IPS-NIHi11 (cell line): ENCODE measurements at places on chromosomes 4 and X.
A peak's percentile ranks its signal among the peaks of the same experiment; 100 is the strongest.

- no peak for DNase-seq
Measured at GRCh38 chrX:17413228-17413627, 38.2 kb downstream of the NHS start.

DNA sequence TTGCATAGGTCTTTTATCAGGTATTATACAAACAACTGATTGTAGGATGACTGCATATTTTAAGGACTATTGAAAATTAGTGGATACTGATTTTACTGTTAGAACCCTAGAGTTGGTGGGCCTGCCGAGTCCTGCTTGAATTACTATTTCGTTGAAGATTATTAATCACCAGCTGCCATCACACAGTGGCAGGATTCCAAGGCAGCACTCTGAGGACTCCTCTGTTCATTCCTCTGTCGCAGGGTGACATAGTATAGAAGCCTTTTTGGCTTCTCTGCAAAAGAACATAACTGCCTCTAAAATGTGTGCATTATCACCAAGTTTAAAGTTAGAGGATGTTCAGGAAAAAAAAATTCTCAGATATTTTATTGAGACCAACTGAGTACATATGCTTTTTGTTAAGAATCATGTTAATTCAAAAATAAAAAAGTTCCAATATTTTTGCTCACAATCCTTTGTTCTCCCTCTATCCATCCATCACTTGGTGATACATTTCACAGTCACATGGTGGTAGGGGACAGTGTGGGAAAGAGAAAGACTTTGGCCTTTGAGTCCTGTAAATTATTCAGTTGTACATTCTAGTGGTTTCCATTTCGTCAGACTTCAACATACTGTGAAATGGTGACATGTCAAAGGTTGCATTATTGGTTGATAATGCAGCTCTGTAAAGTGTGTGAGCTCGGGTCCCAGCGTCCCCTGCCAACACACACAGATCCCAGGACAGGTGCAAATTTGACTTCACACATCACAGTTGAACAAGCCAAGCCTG is 332.5 kb downstream of the GRID2 start:
- DNase-seq: no peak

DNA sequence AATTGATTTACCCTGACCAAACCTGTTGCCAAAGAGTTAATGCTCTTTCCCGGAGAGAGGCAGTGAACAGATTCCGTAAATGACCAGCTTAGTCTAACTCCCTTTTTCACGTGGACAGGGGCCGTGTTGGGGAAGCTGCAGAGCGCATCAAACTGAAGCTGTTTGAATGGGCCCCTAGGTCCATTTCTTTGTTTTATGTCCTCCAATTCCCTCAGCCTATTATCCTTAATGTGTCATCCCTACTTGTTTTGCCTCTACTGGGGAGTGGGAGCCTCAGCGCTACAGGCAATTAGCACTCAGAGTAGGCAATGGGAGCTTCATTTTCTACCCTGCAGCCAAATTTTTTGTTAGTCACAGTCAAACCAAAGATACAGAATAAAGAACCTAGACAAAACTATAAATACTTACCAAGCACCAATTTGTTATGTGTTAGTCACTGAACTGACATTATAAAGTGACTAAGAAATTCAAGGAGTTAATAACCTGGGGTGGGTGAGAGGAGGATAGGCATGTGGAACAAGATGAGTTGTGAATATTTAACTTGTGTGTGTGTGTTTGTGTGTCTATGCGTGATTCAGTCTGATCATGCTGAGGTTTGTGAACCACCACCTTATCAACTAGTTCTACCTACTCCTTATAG is 417.4 kb downstream of the PACRGL start:
- no peak for DNase-seq

- DNase-seq: no peak
Measured at GRCh38 chr4:122814426-122814825, 12.2 kb upstream of the FGF2 start.

DNA sequence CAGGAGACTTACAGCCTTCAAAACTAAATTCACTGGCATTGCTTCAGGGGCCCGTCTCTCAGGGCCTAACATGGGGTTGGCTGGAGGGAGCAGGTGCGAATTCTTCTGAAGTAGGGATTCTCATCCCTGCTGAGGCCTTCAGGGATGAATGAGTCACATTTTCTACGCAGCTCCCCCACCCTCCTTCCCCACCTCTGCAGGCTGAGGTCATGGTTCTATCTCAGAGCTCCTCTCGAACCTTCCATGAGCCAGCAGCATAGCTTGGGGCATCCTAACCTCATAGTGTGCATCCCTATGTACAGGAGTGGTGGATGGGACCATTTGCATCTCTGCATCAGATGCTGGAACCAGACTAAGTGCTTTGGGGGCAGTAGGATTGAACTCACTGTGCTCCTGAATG is 309.2 kb downstream of the EVC2 start:
- no peak for DNase-seq

GRCh38 chr4:63226229-63226628 is 1183.0 kb downstream of the TECRL start:
- no peak for DNase-seq

- DNase-seq: no peak
Measured at GRCh38 chr4:134883831-134884449, 682.4 kb upstream of the PABPC4L start.

DNA sequence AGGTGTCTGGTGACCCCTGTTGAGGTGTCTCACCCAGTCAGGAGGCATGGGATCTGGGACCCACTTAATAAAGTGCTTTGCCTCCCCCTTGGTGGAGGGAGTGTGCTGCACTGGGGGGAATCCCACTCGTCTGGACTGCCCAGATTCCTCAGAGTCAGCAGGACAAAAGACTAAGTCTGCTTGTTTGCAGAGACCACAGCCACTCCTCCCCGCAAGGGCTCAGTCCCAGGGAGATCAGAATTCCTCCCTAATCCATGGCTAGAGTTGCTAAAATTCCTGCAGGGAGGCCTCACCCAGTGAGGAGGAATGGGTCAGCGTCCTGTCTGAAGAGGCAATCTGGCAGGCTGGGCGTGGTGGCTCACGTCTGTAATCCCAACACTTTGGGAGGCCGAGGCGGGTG is 442.2 kb downstream of the PABPC4L start:
- no peak for DNase-seq

DNA sequence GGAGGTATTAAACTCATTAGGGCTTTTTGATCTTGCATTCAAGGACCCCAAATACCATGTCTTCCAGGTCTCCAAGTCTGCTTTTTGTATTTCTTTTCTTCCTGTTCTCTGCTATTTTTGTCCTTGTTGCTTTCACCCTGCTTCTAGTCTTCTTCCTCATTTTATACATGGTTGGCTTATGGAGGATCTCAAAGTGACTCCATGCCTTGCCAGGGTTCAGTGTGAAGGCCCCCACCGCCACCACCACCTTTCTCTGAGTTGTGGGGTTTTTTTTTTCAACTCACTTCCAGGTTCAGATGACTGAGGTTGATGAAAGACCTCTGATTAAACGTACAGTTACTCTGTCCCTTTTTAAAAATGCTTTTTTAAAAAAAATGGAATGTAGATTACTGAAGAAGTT is 96.3 kb downstream of the MAML3 start:
- DNase-seq: no peak

- DNase-seq: no peak
Measured at GRCh38 chrX:43718956-43719355, 62.9 kb downstream of the MAOA start.

DNA sequence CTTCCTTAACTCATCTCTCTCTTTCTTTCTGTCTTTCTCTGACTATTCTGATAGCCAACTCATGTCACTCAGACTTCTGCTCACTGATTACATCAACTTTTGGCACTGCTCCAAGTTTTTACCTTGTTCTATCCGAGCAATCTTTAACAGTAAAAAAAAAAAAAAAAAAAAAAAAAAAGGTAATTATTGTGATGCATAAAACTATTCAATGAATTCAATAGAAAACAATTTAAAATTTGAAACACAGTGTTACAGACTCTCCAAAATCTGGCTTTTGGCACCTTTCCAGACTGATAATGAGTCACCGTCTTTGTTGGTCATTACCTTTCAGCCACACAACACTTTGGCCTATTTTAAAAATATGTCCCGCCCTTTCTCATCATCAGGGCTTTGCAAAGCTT is 229.5 kb downstream of the GALNTL6 start:
- DNase-seq: no peak

DNA sequence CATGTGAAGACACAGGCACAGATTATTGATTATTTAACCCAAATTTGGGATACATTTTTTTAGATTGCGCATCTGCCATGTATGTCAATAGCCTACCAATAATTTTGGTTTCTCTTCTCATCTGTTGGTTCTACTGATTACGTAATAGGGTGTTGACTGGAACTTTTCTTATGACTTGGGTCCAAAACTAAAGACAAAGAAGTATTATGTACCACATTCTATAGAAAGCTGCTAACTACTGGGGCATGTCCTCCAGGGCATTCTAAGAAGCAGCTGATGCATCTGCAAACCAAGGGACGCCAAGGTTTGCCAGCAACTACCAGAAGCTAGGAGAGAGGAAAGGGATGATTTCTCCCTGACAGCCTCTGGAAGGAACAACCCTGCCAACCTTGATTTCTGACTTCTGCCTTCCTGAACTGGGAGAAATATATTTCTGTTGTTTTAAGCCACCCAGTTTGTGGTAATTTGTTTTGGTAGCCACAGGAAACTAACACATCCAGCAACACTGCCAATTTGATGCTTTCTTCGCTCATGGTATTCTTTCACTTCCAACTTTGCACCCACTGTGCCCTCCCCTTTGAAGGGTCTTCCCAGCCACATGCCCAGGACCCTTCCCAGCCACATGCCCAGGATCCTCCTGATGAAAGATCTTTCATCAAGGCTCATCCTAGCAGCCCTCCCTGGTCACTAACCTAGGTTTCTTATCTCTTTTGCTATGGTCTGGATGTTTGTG is 15.9 kb upstream of the TLR1 start:
- no peak for DNase-seq

GRCh38 chrX:40158036-40158706 is 60.4 kb upstream of the BCOR start:
- peak; percentile 77 for DNase-seq

DNA sequence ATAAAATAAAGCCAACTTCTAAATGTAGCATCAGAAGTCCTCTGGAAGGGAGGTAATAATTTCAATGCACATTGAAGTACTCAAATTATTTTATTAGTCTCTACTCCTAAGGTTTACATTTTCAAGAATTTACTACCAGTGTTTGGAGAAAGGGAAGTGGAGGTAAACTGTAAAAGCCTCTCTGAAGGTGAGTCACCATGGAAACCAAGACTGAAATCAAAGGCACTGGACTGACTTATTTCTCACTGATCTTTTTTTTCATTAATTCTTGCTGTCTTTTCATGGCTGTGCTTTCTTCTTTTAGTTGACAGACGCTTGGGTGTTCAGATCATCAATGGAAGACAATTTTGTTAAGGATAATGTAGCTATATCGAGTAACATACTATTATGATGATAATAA is 9.7 kb downstream of the SLC39A8 start:
- no peak for DNase-seq

- DNase-seq: no peak
Measured at GRCh38 chr4:17065821-17066220, 167.4 kb upstream of the LDB2 start.

DNA sequence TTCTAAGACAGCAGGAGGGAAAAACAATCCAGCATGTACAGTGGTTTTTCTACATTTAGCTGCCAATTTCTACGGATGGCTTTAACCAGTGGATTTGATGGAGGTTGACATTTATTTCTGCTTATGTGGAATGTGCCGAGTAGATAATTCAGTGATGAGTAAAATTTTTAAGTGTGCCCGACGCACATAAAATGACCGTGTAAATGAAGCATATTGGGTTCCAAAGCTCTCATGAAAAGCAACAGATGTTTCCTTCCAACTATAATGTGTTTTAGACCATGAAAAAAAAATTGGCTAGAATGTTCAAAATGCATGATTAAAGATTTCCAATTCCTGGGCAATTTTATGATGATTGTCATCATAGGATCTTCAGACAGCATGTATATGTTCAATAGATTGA is 14.1 kb downstream of the INPP4B start:
- no peak for DNase-seq

- no peak for DNase-seq
Measured at GRCh38 chr4:111031596-111031995, 408.7 kb upstream of the PITX2 start.

- peak; percentile 33 for DNase-seq
Measured at GRCh38 chr4:94390804-94391410, 48.3 kb upstream of the HPGDS start.

DNA sequence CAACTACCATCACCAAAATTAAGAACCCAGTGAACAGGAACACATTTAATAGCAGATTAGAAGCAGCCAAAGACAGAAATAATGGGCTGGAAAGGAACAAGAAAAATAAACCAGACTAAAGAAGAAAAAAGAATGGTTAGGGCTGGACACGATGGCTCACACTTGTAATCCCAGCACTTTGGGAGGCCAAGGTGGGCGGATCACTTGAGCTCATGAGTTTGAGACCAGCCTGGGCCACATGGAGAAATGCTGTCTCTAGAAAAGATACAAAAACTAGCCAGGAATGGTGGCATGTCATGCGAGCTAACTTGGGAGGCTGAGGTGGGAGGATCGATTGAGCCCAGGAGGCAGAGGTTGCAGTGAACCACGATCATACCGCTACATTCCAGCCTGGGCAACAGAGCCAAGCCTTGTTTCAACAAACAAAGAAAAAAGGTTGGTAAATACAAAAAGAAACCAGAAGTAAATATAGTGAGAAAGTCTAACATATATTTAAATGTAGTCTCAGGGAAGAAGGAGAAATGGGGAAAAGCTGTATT is 102.0 kb downstream of the AFAP1 start:
- no peak for DNase-seq

DNA sequence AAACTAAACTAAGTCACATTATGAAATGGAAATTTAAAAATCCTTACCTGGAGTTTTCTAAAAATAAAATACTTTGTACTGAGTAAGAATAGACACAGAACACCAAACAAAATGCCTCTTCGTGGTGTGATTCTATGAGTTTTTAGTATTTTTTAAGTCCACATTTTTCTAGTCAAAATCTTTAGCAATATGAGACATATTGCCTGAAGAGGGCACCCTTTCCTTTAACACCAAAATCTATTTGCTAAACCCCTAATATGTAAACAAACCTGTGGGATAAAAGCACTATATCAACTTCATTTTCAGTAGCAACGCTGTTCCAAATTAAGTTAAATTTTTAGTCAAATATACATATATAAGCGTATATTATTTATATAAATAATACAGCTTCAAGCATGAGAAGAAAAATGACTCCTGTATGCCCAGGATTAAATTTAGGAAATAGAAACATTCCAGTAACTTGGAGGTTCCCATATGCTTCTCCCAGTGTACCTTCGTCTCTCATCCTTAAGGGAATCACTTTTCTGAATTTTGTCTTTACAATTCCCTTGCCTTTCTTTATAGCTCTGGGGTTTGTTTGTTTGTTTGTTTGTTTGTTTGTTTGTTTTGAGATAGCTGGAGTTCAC is 23.0 kb upstream of the PGM2 start:
- peak; percentile 19 for DNase-seq

- DNase-seq: no peak
Measured at GRCh38 chr4:555566-556275, 20.4 kb downstream of the TMEM271 start.

DNA sequence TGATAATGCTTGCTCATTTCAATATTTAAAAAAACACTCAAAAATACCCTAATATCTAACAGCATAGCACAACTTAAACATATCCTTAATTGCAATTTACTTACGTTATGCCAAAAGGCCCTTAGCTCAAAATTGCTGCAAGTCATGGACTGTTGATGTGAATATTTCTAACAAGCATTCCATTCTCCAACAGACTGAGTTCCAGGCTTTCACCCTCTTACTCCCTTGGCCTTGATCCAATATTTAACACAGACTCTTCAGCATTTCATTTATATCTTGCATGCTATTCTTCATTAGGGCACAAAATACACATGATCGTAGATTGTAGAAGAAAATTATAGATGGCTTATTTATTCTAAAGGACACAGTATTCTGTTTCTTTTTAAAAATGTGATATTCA is 96.5 kb downstream of the RNF150 start:
- DNase-seq: no peak

- DNase-seq: peak; percentile 56
Measured at GRCh38 chrX:46573892-46574773, 568 bp downstream of the CHST7 start.
